Foreskin melanocyte (primary cell): ENCODE measurements at places on chromosomes 4 and X.

GRCh38 chr4:119124352-119124751 is 11.3 kb upstream of the MYOZ2 start:
- no peak for DNase-seq

- DNase-seq: no peak
Measured at GRCh38 chr4:34534916-34535315, 1709.4 kb downstream of the ARAP2 start.

GRCh38 chrX:40108959-40109287 is 11.2 kb upstream of the BCOR start:
- DNase-seq: no peak

DNA sequence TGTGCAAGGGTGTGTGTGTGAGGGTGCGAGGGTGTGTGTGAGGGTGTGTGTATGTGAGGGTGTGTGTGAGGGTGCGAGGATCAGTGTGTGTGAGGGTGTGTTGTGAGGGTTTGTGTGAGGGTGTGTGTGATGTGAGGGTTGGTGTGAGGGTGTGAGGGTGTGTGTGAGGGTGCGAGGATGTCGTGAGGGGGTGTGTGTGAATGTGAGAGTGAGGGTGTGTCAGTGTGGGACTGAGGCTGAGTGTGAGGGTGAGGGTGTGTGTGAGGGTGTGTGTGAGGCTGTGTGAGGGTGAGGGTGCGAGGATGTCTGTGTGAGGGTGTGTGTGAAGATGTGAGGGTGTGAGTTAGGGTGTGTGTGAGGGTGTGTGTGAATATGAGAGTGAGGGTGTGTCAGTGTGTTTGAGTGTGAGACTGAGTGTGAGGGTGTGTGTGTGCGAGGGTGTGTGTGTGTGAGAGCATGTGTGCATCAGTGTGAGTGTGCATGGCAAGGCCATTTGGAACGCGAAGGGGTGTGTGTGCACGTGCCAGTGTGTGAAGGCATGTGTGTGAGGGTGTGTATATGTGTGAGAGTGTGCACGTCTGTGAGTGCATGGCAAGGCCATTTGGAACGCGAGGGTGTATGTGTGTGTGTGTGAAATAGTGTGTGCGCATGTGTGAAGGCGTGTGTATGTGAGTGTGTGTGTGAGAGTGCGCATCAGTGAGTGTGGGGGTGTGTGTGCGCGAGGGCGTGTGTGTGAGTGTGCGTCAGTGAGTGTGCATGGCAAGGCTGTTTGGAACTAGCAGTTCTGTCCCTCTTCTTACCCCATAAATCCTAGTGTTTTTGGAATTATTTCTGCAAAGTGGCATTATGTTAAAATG is 69.8 kb downstream of the RGS12 start:
- DNase-seq: no peak

DNA sequence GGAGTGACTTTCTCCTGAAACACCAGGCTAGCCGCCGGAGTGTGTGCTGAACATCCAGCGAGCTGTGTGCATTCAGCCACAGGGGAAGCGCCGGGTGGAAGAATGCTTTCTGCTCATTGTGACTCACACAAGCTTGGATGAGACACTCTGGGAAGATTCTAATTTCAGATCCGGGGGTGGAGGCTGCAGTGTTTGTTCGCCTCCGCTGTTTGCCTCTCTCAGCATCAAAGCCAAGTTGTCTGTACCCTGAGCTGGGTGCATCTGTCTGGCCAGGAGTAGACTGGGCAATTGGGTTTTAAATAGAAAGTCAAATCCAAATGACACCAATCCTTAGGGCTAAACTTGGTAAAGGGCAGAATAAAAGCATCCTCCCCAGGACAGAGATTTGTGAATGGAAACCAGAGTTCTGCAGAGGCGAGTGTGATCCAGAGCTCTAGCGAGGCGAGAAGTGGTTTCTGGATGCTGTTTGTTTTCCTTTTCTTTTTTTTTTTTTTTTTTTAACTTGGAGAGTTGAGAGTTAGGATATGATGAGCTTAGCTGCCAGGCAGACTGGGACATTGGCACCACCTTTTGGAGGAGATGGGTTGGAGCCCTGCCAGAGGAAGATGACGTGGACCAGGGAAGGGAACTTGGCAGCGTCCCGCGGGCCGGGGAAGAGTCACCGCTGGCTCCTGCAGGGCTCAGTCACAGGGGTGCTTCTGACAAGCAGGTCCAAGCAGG is 196.0 kb upstream of the PSAPL1 start:
- no peak for DNase-seq

DNA sequence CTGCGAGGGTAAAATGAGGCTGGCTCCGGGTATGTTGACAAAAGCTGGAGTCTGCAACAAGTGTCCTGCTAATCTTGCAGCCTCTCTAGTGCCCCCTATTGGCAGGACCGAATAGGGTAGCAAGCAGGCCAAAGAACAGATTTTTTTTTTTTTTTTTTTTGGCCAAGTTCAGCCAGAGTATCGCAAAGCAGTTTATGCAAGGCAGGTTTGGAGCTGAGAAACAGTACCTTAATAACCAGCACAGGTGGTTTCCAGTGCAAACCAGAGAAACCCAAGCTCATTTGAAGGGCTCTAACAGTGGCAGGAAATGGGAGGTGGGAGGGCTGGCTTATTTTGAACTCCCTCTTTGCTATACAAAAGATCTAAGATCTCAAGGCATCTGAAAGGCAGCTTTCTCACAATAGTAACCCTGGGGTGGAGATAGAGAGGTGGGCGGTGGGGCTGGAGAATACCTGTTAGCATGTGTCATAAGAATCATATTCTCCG is 38.2 kb upstream of the OCIAD2 start:
- no peak for DNase-seq

- DNase-seq: no peak
Measured at GRCh38 chr4:67558493-67558892, at the start of gene STAP1. Gene STAP1 (plus strand): TSS chr4:67558727. CDS start chr4:67558810, 83 bp downstream.

DNA sequence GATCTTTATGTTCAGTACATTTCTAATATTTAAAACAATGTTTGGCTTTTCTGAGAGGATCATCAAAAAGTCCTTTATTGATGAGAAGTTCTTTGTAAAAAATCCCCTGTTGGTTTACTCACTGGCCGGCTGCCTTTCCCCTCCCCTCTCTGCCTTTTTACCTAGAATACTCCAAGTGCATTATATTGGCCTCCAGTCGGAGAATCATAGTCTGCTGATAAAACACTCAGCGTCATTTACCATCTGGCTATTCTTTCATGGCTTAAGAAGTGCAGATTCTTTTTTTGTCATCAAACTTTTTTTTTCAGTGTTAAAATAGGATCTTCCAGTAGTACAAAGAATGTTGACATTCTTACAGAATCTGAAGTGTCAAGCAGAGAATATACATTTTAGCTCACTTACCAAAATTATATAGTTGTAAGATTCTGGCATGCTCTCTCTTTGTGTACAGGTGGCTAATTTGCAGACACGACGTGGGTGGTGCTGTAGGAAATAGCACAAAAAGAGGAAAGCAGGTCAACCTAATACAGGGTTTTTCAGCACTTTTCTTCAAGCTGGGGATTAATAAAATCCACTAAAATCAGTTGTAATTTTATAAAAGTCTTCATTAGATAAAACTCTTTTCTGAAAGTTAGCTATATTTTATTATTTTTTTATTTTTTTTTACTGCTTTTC is 731.8 kb downstream of the KCTD8 start:
- no peak for DNase-seq

GRCh38 chrX:110588164-110588563 is 207.5 kb downstream of the CHRDL1 start:
- DNase-seq: no peak

- no peak for DNase-seq
Measured at GRCh38 chr4:119785963-119786362, 157.4 kb upstream of the PDE5A start.

DNA sequence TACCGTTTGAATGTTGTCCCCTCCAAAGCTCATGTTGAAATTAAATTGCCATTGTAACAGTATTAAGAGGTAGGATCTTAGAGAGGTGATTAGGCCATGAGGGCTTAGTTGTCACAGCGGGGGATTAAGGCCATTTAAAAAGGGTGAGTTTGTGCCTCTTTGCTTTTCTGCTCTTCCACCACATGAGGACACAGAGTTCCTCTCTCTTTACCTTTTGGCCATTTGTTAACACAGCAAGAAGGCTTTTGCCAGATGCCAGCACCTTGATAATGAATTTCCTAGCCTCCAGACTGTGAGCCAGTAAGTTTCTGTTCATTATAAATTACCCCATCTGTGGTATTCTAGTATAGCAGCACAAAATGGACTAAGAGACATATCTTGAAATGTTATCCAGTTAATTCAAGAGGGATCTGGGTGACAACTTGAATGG is 7.8 kb upstream of the HERC3 start:
- no peak for DNase-seq

DNA sequence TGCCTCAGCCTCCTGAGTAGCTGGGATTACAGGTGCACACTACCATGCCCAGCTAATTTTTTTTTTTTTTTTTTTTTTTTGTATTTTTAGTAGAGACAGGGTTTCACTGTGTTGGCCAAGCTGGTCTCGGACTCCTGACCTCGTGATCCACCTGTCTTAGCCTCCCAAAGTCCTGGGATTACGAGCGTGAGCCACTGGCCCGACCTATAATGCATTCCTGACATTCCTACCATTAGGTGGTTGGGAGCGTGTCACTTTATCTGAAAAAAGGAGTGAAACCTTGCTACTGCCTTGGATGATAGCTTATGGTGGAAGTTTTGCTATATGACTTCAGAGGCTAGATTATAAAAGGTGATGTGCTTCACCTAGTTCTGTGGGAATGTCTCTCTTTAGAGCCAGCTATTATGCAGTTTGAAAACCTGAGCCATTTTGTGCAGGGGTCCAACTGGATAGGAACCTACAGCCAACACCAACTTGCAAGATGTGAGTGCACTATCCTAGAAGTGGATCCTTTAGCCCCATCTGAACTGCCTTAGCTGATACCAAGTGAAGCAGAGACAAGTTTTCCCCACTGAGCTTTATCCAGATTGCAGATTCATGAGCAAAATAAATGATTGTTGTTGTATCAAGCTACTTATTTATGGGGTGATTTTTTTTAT is 29.8 kb upstream of the EMCN start:
- no peak for DNase-seq

- DNase-seq: peak; percentile 22
Measured at GRCh38 chrX:37644381-37645305, 40.9 kb upstream of the XK start.

- DNase-seq: no peak
Measured at GRCh38 chr4:35229021-35229420, 1015.3 kb downstream of the ARAP2 start.

- DNase-seq: no peak
Measured at GRCh38 chr4:2333916-2334644, 72.2 kb upstream of the MXD4 start.

DNA sequence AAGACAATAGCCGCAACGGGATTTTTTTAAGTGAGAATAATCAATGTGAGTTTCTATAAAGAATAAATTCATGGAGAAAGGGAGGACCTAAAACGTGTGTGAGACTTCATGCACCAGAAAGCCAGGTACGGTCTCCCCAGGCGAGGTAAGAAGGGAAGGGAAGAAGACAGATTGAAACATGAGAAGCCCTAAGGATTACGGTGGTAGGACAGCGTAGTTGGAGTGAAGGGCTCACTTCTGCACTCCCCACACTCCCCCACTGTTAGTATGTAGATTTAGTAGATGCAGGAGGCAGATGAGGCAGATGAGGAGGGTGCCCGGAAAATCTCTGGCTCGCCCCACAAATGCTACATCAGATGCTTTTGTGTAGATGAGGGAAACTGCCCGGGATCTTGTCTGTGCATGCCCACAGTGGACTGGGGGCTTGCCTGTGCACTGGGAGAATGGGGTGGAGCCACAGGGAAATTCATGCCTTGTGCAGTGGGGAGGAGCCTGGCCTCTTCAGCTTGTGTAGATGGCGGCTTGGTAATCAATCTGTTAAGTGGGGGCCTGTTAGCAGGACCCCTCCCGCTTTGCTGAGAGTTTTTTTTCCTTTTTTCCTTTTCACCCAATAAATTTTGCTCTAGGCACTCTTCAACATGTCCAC is 1544.5 kb upstream of the TENM3 start:
- no peak for DNase-seq

- no peak for DNase-seq
Measured at GRCh38 chr4:84920617-84921016, 45.9 kb downstream of the WDFY3 start.

GRCh38 chr4:79650217-79650616 is 242.2 kb upstream of the GK2 start:
- DNase-seq: no peak

- DNase-seq: no peak
Measured at GRCh38 chr4:135966936-135967335, 1565.4 kb downstream of the PCDH18 start.

GRCh38 chr4:110062166-110062565 is 136.2 kb downstream of the ELOVL6 start:
- DNase-seq: no peak

DNA sequence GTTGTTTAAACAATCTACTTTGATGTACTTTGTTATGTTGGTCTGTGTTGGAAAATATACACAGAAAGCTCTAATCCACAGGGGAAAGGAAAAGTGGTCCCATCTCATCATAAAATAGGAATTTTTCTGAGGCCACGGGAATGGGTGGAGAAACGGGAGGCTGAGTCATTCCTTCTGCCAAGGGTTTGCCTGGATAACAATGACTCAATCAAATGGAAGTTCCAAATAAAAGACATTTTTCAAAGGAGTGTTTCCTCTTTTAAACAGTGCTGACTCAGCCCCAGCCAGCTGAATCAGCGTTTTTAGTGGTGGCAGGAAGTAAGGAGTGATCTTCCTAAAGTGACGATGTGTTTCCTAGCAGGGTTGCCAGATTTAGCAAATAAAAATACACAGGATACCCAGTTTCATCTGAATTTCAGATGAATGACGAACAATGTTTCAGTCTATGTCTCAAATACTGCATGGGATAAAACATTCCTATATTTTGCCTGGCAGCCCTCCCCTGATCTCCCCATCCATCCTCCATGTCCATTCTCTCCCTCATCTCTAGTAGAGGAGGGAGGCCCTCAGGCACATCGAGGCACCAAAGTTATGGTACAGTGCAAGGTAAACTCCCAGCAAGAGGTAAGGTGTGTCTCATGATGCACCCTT is 345.4 kb upstream of the GATB start:
- peak; percentile 82 for DNase-seq

GRCh38 chrX:11352296-11352741 is 59.1 kb downstream of the AMELX start:
- DNase-seq: no peak

- DNase-seq: no peak
Measured at GRCh38 chr4:85595098-85595775, 120.3 kb downstream of the ARHGAP24 start.

DNA sequence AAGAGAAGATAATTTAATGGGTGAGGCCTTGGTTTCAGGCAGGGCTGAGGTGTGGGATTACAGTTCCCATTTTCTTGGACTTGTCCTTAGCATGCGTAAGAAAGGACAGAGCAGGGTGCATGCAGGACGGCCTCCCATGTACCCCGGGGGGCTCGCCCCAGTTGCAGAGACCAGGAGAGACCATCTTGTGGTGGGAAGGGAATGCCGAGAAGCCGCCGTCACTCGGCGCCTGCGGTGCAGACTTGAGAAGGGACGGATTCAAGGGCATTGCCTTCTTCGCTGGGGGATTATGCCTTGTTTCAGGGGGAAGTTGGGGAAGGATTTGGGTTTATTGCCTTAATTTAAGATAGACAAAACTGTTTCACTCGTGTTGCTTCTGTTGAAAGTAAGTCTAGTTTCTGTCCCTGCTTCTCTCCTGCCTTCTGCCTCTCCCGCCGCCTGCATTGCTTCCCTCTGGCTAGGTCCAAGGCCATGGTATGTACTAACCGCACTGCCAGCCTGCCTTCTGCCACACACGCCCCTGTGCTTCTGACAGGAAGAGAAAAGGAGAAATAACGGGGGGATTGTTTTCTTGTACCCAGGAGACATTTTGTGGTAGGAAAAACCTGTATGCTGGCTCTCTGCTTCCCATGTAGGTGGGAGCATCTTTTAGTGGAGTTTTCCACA is 175.9 kb downstream of the DCLK2 start:
- no peak for DNase-seq

- DNase-seq: no peak
Measured at GRCh38 chrX:12329476-12329875, 191.2 kb downstream of the FRMPD4 start.

GRCh38 chr4:186205156-186205555 is 13.8 kb downstream of the CYP4V2 start:
- DNase-seq: no peak
